ENCODE measurements at places on chromosomes 11 and 22.

DNA sequence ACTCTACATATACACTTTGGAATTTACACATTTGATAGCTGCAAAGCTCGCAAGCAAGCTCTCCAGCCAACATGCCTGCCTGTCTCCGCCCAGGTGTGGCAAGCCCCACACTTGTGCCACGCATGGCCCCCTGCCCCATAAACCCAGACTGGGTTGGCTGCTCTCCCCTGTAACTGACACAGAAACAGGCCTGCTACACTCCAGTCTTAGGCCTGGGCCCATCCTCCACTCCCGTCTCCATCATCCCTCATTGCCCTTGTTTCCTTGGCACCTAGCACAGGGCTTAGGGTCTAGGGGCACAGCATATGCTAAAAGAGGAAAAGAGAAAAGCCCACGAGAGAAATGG lies 41.4 kb downstream of the PACSIN2 start:
- DNase-seq = no peak

GRCh38 chr11:27012234-27012921 lies 18.5 kb downstream of the FIBIN start:
- no peak for DNase-seq

DNA sequence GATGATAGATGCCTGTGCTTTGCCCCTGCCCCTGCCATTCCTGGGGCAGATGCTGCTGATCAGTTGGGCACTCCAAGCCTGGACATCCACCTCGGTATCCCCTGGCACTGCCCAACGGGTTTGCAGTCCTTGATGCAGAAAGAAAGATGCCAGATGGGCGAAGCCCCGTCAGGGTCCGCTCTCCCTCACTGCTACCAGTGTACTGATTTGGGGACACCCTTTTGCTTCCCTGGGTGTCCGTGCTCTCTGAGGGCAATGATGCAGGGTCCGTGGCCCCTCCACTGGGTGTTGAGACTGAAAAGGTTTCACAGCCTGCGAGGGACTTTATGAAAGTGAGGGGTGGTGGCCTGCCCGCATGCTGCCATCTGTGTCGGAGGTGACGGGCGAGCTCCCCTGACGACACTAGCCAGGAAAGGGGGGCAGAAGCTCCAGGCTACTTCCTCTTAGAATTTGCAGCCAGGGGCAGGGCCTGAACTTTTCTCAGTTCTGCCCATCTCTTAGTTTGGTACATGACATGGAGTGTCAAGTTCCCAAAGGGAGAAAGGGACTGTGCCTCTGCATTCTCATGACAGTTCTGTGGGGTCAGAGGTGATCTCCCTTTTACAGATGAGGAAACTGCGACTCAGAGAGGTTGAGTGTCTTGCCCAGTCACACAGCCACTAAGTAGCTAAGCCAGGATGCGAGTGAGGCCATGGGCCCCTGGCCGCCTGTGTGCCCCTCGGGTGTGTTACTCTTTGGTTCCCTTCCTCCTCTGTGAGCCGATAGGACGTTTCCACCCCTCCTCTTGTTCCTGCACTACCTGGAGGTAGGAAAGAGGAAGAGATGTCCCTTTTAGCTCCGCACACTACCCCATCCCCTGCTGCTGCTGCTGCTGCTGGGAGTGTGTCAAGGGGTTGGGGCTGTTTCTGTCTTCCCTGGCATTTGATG lies 96.6 kb downstream of the BCR start:
- DNase-seq = no peak

- no peak for DNase-seq
Observed at GRCh38 chr22:27947448-27947847, 28.4 kb upstream of the PITPNB start.

- DNase-seq = no peak
Observed at GRCh38 chr11:104738918-104739317, 159.3 kb downstream of the CASP12 start.

DNA sequence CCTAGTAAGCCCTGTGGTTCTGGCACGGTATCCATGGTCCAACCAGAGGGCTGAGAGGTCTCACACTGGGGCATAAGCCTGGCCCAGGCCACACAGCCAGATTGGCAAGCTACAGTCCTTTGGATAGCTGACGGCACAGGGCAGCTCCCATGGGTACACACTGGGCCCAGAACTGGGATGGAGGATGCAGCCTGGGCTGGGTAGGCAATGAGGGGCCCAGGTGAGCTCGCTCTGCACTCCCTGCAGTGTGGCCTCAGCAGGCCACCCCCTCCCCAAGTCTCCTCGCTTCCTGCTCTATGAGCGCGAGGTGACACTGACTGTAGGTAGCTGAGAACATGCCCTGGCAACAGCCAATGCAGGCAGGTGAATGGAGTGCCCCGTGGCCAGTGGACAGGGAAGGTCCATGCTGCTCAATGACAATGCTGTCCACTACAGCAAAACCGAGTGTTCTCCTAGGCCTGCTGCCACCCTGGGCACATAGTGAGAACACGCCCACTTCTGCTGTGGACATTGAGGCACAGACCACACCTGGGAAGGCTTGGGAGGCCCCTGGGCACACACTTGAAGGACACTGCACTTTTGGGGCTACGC lies 3.8 kb downstream of the ARVCF start:
- DNase-seq = no peak

DNA sequence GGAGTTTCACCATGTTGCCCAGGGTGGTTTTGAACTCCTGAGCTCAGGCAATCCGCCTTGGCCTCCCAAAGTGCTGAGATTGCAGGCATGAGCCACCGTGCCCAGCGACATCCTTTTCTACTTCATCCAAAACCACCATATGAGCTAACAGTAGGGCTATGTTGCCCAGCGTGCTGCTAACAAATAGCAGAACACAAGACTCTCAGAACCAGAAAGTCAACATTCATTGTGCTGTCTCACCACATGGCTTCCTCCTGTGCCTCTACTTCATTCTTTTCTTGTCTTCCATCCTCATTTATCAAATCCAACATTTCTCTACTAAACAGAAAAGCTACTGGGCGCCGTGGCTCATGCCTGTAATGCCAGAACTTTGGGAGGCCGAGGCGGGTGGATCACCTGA lies 12.0 kb upstream of the DENND5A start:
- no peak for DNase-seq

DNA sequence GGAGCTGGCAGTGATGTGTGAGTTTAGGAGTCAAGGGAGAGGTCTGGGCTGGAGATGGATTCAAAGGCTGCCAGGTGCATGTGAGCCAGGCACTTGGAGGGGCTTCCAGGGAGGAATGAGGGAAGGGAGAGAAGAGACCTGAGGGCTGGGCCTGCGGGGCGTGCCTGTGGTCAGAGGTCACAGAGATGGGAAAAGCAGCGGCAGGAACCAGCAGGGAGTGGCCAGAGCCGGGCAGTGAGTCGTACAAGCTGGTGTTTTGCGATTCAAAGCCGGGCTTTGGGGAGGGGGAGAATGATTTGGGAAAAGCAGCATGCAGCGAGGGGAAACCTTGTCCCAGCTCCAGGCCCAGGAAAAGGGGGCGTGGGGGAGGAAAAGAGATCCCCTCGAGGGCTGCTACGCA lies 96.9 kb upstream of the RTL6 start:
- DNase-seq = no peak

DNA sequence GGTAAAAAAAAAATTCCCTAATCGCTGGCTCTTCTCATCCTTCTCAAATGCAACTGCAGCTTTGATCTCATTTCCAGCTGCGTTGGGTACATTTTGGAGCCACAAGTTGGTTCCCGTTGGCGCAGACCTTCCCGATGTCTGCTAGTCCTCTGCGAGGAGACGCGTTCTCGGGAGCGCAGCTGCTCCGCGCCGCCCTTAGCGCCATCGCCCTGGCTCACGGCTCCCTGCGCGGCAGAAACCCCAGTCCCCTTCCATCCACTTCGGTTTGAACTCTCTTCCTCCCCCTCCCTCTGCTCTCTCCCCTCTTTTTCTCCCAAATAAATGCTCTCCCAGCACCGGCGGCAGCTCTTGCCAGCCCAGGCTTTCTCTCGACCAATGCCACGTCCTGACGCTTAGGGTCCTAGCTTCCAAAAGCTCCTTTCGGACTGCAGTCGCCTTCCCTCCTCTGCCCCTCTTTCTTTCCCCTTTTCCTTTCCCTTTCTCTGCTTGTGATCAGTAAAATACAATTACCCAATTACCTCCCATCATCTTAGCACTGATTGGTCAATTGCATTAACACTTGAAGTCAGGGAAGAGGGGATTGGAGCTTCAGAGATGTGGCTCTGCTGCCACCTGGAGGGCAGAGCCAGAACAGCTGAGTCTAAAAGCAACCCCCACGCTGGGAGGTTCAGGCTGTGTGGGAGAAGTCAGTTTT lies 1165.7 kb downstream of the LRRC4C start:
- DNase-seq = no peak

DNA sequence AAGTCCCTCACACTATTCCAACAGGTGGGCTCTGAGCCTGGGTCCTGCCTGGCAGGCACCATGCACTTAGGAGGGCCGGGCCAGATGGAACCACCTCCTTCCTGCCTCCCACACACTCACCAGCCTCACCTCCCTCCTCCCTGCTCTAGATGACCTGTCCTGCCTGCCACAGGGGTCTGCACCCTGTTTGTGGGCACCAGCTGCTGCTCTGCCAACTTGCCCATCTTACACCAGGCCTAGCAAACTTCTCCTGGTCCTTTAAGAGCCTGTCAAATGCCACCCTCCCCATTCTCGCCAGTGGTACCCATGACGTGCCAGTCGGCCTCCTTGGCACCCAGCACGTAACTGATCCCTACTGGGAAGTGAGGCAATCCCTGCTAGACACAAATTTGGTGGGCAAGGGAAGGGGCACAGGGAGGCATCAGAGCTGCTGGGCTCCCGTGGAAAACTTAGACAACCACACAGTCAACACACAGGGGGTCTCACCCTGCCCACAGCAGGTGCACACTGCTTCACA lies 3.1 kb downstream of the MOB2 start:
- no peak for DNase-seq

DNA sequence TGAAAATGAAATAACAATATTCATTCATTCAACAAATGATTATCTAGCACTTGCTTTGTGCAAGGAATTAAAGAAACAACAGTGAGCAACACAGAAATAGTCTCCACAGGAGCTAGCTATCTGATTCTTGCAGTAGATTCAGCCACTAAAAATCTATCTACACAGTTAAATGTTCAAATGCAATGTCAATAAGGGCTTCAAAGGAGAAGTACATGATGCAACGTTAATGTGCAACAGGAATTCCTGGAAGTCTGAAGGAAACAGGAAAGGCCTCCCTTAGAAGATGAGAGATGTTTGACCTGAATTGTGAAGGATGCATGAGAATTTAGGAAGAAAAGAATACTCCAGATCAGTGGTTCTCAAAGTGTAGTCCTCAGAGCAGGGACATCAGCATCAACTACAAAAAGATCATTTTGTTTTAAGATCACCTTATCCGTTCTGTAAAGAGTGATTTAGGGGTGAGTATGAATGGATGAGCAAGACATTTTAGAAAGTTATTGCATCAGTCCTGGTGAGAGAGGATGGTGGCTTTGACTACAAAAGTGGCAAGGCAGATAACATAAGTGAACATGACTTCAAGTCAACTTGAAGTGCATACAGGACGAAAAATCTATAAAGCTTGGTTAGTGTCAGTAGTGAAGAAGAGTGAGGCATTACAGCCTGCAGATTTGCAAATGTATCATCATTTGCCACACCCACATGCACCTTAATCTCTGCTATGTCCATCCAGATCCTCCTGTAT lies 96.0 kb downstream of the ETS1 start:
- DNase-seq = no peak

- no peak for DNase-seq
Observed at GRCh38 chr22:36145881-36146280, 14.7 kb downstream of the APOL3 start.

GRCh38 chr11:126747315-126747714 lies 253.3 kb downstream of the KIRREL3 start:
- no peak for DNase-seq

DNA sequence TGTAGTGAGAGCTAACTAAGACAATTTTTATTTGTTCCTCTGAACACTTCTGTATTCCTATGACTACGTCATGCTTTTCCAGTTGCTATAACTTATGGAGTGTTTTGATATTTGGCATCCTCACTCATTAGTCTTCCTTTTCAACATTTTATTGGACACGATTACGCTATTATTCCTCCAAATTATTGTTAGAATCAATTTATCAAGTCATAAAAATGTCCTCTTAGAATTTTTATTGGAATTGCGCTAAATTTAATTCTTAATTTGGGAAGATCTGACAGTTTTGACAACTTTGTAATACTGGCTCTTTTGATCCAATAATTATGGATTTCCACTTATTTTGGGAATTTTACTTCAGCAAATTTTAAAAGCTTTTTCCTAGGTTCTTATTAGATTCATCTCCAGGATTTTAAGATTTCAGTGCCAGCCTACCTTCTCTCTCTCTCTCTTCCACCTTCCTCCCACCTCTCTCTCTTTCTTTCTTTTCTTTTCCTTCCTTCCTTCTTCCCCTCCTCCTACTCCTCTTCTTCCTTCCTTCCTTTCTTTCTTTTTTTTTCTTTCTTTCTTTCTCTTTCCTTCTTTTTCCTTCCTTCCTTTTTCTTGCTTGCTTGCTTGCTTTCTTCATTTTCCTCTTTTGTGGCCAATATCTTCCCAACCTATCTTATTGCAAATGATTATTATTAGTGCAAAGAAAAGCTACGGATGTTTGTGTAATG lies 50.8 kb downstream of the TST start:
- DNase-seq = no peak

- DNase-seq = no peak
Observed at GRCh38 chr11:120966840-120967239, 57.1 kb upstream of the TBCEL start.

GRCh38 chr11:57560146-57560545 lies 7.3 kb downstream of the UBE2L6 start:
- DNase-seq = peak; percentile 9

GRCh38 chr11:36247493-36247892 lies 41.7 kb downstream of the COMMD9 start:
- DNase-seq = no peak

GRCh38 chr11:86144846-86145245 lies 76.0 kb upstream of the PICALM start:
- no peak for DNase-seq

DNA sequence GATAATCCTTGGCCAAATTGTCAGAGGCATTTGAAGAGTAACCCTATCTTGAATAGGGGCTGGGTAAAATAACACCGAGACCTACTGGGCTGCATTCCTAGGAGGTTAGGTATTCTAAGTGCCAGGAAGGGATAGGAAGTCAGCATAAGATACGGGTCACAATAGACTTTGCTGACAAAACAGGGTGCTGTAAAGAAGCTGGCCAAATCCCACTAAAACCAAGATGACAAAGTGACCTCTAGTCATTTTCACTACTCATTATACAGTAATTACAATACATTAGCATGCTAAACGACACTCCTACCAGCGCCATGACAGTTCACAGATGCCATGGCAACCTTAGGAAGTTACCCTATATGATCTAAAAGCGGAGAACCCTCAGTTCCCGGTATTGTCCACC lies 964 bp upstream of the REXO2 start:
- no peak for DNase-seq

DNA sequence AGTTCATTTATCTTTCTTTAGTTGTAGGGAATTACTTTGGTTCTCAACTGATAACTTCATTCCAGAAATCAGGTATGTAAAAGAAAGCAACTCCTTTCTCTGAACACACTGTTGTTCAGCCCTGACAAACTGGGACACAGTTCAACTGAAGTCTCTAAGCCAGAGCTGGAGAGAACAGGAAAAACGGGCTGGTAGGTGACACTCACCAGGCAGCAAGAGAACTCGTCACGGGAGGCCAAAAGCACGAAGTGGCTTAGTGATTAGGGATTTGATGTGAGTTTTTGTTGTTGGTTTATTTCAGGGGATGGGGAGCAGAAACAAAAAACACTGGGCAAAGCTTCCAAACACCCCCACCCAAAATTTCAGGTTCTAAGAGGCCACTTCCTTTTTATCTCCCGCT lies 54.1 kb downstream of the MYH9 start:
- no peak for DNase-seq

- no peak for DNase-seq
Observed at GRCh38 chr11:64206457-64207255, at the start of gene FERMT3. TSS of gene FERMT3 (plus strand) at chr11:64206721. CDS start at chr11:64207365, 644 bp downstream.

Data from NCI-H510A (cell line).